ENCODE measurements at places on chromosomes 7 and 10.

DNA sequence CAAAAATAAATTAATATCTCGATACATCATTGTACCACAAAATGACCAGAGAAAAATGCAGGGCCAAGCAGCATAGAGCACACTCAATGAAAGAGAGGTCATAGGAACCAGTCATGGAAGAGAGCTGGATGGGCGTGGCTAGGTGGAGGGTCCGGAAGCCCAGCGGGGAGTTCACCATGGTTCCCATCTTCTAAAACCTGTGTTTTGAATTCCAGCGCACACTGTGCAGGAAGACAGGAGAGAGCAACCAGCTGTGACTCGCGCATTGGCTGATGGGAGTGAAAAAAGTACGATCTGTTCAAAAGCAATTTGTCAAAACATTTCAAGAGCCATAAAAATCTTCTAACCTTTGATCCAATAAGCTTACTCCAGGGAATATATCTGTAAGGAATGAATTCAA lies 125.2 kb upstream of the NANOS1 start:
- DNase-seq, result no peak

GRCh38 chr7:99898836-99899235 lies 20.5 kb downstream of the TRIM4 start:
- no peak for DNase-seq

DNA sequence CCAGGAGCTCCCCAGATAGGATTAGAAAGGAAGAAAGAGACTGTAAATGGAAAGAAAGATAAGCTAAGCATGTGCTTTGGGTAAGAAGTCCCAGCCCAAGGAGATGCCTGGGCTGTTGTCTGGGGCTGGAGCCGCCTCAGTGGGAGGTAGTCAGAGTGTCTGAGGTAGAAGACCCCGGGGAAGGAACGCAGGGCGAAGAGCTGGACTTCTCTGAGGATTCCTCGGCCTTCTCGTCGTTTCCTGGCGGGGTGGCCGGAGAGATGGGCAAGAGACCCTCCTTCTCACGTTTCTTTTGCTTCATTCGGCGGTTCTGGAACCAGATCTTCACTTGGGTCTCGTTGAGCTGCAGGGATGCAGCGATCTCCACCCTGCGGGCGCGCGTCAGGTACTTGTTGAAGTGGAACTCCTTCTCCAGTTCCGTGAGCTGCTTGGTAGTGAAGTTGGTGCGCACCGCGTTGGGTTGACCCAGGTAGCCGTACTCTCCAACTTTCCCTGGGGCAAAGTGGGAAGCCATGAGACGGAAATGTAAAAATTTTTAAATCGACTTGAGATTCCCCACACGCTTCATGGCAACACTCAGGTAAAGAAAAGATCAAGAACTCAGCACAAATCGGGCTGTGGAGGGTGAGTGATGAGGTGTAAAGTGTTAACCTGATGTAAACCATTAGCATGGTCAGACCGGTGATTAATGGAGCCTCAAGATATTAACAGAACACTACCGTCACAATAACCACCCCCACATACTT lies 1.3 kb downstream of the HOXA1 start:
- DNase-seq, result no peak

- no peak for DNase-seq
Measured at GRCh38 chr10:58439632-58440364, 54.6 kb downstream of the TFAM start.

DNA sequence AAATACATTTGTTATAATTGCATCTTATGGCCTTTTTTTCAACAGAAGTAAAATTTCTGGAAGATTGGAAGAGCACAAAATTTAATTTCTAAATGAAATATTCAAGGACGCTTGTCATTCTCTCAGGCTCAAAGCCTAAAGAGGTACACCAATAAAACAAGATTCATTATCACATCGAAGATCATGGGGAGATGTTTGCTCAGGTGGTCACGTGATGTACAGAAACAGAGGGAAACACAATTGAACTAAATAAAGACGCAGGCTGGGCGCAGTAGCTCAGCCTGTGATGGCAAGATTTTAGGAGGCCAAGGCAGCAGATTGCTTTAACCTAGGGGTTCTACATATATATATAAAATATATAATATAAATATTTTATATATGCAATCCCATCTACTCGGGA lies 37.3 kb upstream of the TMEM254 start:
- no peak for DNase-seq

DNA sequence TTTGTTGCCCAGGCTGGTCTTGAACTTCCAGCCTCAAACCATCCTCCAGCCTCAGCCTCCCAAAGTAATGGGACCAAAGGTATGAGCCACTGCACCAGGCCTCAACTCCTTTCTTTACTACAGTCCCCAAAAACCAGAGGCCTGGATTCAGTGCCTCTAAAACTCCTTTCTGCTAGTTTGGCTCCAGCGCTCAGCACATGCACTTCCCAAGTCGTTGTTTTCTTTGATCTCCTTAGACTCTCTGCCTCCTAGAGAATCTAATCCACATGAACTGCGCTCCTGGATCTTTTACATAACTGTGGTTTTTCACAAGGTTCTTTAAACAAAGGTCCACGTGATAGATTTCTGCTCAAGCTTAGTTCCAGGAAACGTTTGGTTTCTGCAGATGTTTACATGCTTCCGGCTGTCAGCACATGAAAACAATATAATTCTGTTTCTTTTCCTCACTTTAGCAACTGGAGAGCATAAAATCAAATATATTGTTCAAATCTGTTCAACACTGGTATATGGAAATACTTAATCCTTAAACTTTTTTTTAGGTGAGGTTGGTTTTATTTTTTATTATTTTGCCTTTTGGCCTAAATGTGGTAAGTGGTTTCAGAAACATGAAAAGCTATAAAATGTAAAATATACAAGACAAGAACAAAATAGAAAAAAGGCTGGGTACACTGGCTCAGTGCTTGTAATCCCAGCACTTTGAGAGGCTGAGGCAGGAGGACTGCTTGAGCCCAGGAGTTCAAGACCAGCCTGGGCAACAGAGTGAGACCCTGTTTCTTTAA lies 270.5 kb upstream of the MKLN1 start:
- peak; percentile 83 for DNase-seq

GRCh38 chr10:75782463-75783248 lies 351.2 kb downstream of the LRMDA start:
- no peak for DNase-seq

DNA sequence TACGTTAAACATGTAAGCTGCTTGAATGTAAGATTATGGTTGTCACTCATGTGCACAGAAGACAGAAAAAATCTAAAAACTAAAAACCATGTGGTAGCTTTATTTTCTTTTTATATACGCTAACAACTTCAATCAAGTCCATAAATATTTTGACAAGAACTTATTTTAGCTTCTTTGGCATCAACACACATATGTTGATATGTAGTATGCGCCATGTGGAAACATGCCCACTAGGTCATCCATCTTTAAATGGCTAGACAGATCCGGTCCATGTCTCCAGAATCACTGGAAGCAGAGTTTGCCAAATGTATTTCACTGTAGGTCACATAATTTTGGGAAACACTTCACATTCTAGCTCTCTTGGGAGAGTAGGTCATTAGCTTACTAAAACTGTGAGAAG lies 261.5 kb upstream of the IMMP2L start:
- no peak for DNase-seq

DNA sequence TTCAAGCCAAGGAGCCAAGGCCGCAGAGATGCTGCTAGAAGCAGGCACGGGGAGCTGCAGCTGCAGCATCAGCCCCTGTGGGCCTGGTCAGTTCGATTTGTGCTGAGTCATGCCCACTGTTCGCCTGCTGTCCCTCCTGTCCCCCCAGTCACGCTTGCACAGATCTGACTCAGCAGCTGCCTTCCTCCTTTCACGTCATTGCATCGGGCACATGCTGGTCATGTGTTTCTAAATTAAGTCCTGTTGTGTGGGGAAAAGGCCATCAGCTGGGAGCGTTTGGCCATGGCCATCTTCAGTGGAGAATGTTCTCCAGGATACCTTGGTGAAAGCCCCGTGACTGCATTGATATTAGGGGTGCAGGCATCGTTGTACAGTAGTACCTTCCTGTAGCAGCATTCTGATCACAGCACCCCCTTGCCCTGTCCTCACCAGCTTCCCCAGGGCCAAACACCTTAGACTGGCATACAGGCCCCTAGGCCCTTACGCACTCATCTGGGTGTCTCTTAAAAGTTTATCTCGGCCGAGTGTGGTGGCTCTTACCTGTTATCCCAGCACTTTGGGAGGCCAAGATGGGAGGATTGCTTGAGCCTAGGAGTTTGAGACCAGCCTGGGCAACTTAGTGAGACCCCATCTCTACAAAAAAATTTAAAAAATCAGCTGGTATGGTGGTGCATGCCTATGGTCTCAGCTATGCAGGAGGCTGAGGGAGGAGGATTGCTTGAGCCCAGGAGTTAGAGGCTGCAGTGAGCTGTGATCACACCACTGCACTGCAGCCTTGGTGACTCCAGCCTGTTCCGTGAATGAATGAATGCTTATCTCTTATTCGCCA lies 23.2 kb downstream of the POR start:
- no peak for DNase-seq
